ENCODE measurements at places on chromosomes 16 and 17.
A peak's percentile ranks its signal among the peaks of the same experiment; 100 is the strongest.

DNA sequence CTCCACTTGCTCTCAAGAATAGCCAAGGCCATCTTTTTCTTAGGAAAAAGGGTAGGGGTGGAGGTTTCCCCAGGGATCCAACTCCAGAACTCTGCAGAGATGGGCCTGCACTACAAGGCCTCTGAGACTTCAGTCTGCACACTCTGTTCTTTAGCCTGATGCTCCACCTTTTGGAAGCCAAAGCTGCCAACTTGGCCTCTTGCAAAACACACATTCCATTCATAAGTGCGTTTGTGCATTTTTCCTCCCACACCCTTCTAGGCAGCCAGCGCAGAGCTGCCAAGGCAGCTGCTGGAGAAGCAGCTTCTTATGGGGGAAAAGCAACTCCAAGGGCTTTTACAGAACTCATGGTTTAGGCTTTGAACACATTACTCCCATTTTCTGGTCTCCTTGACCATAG lies 45.3 kb downstream of the REXO5 start:
- DNase-seq, result peak; percentile 8

DNA sequence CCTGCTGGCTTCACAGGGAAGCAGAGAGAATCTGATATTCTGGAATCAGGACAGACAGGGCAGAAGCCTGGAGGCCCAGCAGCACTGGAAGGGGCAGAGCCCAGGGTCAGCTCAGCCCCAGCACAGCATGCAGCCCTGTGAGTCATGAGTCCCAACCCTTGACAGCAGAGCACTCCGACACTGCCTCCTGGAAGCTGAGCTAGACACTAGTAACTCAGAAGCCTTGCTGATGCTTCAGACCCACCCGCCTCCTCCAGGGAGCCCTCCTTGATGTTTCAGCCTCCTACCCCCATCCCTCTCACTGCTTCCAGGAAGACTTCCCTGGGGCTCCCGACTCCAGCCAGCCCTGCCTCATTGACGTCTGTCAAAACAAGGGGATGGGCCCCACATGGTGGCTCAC lies 6.9 kb downstream of the CAMKK1 start:
- no peak for DNase-seq

- DNase-seq, result no peak
Measured at GRCh38 chr17:41451154-41451728, 10.5 kb upstream of the KRT38 start.

DNA sequence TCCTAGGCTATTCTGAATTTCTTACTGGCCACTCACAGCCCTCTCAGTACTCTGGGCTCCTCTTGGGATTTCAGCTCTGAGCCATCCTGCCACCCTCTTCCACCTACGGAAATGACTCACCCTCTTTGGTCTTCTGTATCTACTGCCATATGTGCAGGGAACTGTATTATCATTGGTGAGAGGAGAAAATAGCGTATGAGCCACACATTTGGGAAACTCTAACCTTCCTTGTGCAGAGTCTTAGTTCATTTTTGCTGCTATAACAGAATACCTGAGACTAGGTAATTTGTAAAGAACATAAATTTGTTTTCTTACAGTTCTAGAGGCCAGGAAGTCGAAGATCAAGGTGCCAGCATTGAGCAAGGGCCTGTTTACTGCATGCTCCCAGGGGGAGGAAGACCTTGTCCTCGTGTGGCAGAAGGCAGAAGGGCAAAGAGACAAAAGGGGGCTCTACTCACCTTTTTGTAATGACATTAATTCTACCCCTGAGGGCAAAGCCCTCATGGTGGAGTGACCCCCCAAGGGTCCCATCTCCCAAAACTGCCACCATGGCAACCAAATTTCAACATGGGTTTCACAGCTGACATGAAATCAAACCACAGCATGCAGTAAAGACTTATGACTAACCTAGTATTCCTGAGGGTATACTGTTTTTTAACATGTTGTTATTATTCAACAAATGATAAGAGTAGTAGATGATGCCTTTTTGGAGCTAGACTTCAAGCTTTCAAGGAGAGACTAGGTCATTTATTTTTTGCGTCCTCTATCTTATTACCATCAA lies 191.8 kb downstream of the PRKCA start:
- DNase-seq, result no peak

DNA sequence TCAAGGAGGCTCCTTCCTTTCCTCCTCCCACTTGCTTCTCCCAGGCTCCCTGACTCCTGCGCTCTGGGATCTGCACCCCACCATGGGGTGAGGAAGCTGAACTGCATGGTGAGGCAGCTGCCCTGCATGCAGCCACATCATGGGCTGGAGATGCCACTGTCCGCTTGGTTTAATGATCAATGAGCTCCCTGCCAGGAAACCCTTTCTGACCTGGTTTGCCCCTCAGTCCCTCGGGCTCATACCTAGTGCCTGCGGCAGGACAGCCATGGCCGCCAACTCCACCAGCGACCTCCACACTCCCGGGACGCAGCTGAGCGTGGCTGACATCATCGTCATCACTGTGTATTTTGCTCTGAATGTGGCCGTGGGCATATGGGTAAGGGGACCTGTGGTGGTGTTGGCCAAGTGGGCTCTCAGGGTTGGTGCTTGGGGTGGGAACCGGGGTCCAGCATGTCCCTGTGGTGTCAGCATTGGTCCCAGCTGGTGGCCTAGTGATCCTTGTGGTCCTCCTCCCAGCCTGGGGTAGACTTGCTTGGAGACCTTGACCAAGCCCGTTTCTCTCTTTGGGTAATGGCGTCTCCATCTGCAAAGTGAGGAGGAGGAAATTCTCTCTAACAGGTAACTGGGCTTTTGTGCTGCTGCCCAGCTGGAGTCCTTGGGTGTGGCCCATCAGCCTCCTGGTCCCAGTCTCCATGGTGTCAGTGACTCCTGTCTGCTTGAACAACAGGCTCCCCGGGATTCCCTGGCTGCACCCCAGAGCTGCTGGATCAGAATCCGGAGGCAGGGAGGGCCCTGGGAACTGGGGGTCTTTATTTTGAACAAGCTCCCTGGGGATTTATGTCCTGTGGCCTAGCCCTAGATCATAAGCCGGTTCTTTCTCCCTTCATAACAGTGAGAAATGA lies at the start of gene SLC5A10:
SLC5A10 (plus strand) TSS at position 225 of the 902 bp plus-strand sequence; CDS start at position 266, 41 bp downstream.
- no peak for DNase-seq

GRCh38 chr16:66936462-66936861 lies 1.1 kb downstream of the CES2 start:
- DNase-seq, result no peak

DNA sequence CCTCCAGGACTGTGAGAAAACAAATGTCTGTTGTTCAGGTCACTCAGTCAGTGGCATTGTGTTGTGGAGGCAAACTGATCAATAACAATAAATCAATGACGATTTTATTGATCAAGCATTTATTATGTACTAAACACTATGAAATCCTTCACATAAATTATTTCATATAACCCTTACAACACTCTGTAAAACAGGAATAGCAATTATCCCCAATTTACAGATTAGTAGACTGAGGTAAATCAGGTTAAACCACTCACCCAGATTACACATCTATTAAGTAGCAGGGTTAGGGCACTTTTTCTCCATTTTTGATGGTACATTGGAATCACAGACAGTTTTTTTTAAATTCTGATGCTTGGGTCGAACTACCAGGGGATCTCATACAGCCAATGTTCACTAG lies 372.8 kb upstream of the MAF start:
- DNase-seq, result no peak

DNA sequence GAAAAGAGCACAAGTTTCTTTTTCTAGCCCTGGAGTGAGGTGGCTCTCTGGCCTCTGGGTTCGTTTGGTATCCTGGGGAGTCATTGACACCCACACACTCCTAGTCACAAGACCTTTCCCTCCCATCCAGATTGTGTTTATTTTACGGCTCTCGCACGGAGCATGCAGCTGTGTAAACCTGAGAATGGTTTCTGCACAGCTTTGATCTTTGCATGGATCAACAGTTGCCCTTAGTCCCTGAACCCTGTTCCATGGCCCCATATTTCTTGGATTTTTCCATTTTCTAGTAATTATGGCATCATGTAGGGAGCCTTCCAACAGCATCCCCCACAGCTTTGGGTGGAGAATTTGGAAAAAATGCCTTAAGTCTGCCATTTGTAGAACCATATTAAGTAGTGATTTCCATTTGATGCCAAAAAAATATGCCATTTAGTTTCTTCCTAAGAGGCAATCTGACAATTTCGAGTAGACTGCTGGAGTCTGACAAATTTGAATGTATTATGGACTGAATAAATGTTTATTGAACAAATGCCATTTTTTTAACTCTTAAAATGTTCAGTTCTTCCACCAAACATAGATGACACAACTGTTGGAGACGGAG lies 197.7 kb downstream of the WWOX start:
- DNase-seq, result no peak

DNA sequence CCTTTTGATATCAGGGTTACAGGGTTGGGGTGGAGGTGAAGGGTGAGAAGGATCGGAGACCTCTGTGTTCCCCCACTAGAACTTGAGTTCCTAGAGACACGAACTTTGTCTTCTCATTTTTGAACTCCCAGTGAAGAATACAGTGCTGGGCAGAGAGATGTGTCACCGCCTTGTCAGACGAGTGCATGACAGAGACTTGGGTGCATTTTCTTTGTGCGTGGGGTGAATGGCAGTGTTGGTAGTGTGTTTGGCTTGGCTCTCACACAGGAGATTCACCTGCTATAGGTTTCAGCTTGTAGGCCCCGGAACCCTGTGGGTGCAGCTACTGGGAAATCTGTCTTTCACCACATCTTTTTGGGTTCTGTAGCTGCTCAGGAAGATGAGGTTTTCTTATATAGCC lies 40.0 kb upstream of the CCR7 start:
- no peak for DNase-seq

- no peak for DNase-seq
Measured at GRCh38 chr16:50652836-50653425, 28.2 kb downstream of the SNX20 start.

DNA sequence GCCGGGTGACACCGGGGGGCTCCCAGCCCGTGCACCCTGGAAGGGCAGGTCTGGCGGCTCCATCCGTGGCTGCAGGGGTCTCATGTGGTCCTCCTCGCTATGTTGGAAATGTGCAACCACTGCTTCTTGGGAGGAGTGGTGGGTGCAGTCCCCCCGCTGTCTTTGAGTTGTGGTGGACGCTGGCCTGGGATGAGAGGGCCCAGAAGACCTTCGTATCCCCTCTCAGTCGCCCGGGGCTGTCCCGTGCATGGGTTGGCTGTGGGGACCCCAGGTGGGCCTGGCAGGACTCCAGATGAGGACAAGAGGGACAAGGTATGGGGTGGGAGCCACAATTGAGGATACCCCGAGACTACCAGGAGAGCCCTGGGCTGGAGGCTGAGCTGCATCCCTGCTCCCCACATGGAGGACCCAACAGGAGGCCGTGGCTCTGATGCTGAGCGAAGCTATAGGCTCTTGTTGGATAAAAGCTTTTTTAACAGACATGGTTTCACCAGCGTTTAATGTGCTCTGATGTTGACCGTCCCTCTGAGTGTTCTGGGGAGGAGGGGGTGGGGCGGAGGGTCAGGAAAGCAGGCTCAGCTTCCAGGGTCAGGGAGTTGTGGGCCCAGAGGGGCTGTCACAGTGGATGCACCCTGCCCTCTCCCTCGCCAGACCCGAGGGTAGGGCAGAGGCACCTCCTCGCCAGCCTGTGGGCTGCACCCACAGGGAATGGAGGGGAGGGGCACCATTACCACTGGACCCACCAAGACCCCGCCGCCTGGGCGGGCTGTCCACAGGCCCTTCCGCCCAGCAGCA lies 5.4 kb downstream of the SPATA2L start:
- no peak for DNase-seq

DNA sequence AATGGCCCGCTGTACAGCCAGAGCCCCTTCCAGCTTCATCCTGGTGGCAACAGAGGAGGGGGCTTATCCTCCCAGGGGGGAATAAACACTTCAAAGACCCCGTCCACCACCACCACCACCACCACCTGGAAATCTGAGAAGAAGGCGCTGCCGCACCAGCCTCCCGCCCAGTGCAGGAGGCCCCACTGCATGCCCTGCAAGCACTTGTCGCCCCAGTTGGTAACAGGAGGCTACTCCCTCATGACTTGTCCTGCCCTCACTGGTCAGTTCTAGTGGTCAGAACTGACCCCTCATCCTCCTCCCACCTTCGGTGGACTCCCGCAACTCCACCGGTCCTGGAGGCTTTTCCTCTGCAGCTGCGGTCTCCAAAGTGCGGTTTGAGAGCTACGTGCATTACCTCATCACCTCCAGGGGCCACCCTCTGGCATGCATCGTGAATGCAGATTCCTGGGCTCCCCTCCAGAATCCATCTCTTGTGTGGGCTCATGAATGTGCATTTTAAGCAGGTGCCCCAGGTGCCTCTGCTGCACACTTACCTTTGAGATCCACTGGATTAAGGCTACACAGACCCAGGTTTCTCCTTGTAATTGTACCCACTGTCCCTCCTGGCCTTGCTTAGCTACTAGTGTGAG lies 71.8 kb downstream of the SRCIN1 start:
- DNase-seq, result no peak

DNA sequence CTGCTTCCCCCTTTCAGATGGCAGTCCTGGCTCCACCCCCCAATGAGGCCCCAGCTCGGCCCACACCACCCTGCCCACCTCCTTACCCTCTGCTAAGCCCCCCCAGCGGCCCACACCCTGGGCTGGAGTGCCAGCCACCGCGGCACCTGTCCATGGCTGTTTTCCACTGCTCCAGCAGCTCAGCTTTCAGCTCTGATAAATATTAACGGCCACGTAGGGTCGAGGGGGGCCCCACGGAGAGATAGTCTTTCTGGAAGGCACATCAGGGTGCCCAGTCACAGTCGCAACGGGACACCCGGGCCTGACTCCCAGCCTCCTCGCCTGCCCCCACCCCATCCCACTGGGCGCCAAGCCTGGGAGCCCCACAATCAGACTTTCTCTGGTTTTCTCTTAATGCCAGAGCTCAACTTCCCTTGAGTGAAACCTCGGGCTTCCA lies 46.5 kb upstream of the CIBAR2 start:
- DNase-seq, result no peak

- DNase-seq, result peak; percentile 51
Measured at GRCh38 chr16:89135971-89136765, 35.4 kb upstream of the CDH15 start.

GRCh38 chr17:15886804-15887203 lies 58.1 kb upstream of the ADORA2B start:
- no peak for DNase-seq

- DNase-seq, result no peak
Measured at GRCh38 chr17:71869293-71869692, 251.5 kb upstream of the SOX9 start.

- DNase-seq, result no peak
Measured at GRCh38 chr16:28265822-28266221, 26.5 kb upstream of the SBK1 start.

GRCh38 chr16:88655733-88656281 lies 5.0 kb upstream of the CYBA start:
- DNase-seq, result no peak

DNA sequence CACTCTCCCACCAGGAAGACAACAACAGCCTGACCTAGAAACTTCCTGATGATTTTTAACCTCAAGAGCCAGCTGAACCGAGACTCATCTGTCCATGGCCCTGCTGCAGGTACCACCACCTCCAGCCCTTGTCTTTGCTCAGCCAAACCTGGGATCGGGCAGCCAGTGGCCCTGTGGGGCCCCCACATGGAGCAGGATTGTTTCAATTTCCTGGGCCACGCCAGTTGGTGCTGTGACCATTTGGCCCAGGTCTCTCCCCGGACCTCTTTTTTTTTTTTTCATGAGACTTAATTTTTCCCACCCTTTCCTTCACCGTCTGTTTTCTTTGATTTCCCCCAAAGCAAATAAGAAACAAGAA lies 8.3 kb upstream of the HOXB2 start:
- DNase-seq, result no peak

All from caudate nucleus (tissue), 63 donors.